ENCODE measurements at places on chromosomes 16 and 17.

DNA sequence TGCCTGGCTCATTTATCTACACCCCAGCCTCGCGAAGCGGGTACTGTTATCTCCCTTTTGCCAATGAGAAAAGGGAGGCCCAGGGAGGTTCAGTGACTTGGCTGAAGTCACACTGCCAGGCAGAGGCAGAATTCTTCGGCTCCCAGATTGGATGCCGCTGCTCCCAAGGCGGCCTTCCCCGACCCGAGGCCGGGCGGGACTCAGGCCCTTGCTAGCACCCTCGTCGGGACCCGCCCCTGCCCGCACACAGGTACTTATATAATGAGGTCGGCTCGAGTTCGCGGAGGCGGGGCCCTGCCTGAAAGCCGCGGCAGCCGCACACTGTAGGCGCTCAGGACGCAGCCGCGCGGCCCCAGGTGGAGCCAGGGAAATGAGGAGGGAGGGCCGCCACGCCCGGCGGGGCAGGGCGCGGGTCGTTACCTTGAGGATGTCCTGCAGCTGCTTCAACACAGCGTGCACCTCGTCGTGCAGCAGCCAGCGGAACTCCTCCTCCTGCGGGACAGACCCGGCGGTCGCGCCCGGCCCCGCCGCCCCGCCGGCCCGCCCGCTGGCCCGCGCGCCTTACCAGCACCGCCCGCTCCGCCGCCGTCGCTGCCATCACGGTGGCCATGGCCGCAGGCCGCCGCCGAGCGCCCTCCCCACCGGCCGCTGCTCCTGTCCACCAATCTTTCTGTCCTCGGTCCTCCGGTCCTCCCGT, at the start of gene ROGDI:
Gene ROGDI, minus strand, starts transcription at position 672 of the 697 bp plus-strand sequence. Its CDS starts 62 bp downstream, at position 610.
- peak; percentile 56 for DNase-seq

- no peak for DNase-seq
These were observed 2.8 kb downstream of the CEMP1 start for GRCh38 chr16:2528161-2529060.

DNA sequence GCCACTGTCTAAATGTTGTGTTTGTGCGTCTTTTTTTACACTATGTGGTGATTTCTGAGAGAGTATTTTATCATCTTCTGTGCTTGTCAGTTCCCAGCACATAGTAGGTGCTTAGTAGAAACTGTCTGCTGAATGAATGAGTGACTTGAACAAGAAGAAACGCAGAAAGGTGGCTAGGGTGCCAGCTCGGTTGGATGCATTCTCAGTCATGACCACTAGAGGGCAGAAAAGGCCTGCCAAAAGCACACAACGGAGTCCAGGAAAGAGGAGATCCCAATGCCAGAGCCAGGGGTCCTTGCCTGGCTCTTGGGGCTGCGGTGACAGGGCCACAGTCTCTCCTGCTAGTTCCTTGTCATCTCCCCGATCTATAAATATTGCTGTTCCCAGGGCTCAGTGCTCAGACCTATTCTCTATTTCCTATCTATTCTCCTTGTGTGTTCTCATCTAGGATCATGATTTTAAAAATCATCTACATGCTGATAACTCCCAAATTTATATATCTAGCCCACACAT, 57.3 kb upstream of the CCL1 start:
- peak; percentile 39 for DNase-seq

DNA sequence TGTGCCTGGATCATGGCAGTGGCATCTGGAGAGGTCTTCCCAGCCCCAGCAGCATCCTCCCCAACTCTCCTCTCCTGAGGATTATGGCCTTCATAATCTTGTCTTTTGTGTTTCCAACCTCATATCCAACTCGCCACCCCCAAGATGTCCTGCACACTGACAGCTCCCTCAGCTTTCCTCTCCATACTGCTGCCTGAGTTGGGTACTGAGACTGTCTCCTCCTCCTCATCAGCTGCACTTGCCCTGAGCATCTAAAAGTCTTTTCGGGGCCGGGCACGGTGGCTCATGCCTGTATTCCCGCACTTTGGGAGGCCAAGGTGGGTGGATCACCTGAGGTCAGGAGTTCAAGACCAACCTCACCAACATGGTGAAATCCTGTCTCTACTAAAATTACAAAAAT, 2.0 kb downstream of the CD300LB start:
- no peak for DNase-seq

GRCh38 chr16:15572329-15573001, 70.5 kb downstream of the MARF1 start:
- no peak for DNase-seq

DNA sequence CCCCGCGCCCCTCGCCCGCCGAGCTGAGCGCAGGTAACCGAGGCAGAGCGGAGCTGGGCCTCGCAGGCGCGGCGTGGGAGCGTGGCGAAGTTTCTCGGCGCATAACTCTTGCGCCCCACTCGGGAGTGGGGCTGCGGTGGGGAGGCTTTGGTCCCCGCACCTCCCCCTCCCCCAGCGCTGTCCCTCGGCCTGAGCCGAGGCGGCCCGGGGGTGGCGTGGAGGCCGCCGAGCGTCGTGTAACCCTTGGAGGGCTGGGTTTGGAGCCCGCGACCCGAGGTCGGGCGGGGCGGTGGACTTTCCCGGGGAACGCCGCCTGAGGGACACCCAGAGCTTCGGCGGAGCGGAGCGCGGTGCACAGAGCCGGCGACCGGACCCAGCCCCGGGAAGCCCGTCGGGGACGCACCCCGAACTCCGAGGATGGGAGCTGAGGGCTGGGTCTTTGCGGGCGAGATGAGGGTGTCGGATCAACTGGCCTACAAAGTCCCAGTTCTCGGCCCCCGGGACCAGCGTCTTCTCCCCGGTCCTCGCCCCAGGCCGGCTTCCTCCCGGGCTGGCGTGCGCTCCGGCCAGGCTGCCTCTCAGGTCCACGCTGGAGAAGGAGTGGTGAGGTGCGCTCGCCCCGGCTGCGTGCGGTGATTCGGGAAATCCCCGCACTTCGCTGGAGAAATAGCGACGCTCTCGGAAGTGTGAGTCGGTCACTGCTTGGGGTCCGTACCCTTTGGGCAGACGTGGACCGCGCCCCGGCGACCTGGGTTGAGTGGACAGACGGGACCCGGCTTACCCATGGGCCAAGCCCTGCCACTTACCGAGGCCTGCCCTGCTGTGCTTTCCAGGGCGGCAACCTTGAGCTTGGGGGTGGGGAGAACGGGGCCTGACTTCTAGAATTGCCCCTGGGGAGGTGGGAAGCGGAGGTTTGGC, 168.4 kb downstream of the RAB11FIP4 start:
- DNase-seq, result no peak

- DNase-seq, result no peak
These were observed 34.8 kb upstream of the PEMT start for GRCh38 chr17:17626151-17626805.

GRCh38 chr16:83113811-83114210, 487.0 kb downstream of the CDH13 start:
- DNase-seq, result no peak

- DNase-seq, result no peak
These were observed 6.7 kb downstream of the GIT1 start for GRCh38 chr17:29582772-29583171.

DNA sequence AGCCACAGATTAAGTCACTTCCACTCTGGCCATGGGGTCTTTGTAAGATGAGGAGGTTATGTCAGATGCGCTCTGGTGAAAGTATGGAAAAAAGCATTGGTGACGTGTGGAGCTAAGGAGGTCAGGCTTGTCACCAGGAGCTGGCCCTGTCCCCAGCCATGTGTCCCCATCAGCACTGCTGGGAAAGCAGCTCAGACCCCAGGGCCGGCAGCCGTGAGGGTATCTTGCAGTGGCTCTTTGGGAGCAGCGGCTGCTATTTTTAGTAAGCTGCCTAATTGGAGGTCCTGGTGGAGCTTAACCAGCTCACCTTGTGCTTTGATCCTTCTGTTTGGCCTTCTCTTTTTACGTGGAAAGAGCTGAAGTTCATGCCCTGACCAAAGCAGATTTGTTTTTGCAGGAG, 60.9 kb downstream of the MPRIP start:
- DNase-seq, result no peak

GRCh38 chr16:57477531-57478202, 8.6 kb downstream of the DOK4 start:
- no peak for DNase-seq

- DNase-seq, result no peak
These were observed 574 bp downstream of the MPP3 start for GRCh38 chr17:43832168-43832975.

GRCh38 chr17:48351911-48352332, 78.1 kb downstream of the SKAP1 start:
- DNase-seq, result no peak

GRCh38 chr16:84608282-84608681, 9.6 kb downstream of the COTL1 start:
- DNase-seq, result no peak

DNA sequence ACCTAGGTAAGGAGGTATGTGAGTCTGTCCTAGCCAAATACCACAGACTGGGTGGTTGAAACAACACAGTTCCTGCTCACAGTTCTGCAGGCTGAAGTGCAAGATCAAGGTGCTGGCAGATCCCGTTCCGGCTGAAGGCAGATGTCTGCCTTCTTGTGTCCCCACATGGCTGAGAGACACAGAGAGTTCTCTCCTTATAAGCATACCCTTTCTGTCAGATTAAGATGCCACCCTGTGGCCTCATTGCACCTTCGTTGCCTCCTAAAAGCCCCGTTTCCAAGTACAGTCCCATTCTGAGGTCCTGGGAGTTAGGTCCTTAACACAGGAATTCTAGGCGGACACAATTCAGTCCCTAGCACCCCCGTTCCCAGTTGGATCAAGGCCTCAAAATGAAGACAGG, 9.1 kb upstream of the TMEM11 start:
- DNase-seq, result no peak

DNA sequence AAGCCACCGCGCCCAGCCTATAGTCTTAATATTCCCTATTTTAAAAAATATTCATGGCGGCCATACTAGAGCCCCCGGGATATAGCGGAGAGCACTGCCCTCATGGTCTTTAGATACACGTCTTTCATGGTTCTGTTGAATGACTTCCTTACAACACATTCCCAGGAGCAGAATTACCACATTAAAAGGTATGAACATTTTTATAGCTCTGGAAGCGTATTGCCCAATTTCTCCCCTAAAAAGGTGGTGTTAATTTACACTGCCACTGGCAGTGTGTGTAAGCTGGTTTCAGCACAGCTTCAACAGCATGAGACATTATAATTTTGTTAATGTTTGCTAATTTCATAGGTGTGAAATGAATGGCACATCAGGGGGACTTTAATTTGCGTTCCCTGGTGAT, 19.0 kb downstream of the C17orf100 start:
- DNase-seq, result no peak

GRCh38 chr17:69142175-69142802, 594 bp upstream of the ABCA6 start:
- DNase-seq, result no peak

DNA sequence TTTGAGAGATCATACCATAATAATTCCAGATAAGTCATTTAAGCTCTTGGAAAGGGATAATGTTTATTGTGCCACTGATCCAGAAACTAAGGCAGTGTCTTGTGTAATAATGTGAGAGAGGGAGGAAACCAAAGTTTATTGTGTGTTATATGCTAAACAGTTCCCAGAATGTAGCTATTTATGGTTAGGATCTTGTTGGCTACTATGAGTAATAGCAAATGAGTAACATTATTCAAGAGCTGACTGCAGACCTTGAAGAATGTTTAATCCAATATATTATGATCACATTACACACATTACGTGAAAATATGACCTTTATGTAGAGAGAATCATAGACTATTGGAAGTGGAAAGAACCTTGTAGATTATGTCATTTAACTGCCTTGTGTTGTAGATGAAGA, 139.5 kb downstream of the BCAS3 start:
- DNase-seq, result no peak

- DNase-seq, result no peak
These were observed 22.1 kb downstream of the NME2 start for GRCh38 chr17:51188271-51188833.

GRCh38 chr16:67661886-67662652, 1.3 kb downstream of the PARD6A start:
- DNase-seq, result no peak

DNA sequence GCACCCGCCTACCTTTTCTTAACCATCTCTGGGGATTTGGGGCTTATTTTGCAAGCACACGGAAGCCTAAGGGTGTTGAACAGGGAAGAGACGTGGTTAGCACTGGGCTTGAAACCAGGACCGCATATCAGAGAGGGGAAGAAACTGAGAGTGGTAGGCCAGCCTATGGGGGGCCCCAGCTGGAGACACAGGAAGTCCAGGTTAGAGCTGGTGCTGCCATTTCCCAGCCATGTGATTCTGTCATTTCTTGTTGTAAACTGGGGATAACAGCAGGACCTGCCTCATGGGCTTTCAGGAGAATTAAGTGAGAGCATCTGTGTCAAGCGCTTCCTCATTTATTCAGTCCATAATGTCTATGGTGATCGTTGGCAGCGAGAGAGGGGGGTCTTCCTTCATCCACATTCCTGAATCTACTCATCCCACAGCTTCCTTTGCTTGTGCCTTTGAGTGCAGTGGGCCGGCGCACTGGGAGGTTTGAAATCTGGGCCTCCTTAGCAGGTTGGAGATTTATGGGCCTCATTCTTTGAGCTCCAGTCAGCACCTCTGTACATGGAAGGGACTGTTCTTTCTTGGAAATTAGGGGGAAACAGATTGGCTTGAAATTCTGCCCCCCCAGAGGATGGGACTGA, 20.1 kb downstream of the NKD1 start:
- no peak for DNase-seq

GRCh38 chr17:17506181-17506741, 10.1 kb upstream of the RASD1 start:
- no peak for DNase-seq

DNA sequence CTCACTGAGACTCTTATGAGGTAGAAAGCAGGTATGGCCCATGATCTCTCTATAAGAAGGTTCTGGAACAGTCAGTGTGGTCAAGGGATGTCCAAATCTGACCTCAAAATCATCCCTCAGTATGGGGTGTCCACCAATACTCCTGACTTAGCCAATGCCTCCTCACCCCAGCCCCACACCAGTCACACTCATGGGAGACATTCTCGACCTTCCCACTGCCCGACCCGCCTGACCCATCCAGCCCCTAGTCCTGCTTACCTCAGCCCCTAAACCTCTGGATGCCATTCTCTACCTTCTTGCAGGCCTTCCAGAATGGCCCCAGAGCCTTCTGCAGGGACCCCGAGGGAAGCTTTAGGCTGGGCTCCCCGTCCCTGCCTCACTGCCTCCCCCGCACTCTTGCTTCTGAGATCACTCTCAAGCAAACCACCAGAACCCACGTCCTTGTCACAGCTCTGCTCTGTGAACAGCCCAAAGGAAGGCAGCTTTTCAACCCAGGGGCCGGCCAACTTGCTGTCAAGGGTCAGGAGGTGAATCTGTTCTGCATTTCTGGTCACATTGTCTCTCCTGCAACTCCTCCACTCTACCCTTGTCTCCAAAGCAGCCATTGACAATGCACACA, 44.9 kb upstream of the RBFOX3 start:
- DNase-seq, result no peak

GRCh38 chr17:58341861-58342475, 10.0 kb downstream of the SUPT4H1 start:
- no peak for DNase-seq

GRCh38 chr17:10792151-10792550, 11.7 kb downstream of the TMEM238L start:
- no peak for DNase-seq

DNA sequence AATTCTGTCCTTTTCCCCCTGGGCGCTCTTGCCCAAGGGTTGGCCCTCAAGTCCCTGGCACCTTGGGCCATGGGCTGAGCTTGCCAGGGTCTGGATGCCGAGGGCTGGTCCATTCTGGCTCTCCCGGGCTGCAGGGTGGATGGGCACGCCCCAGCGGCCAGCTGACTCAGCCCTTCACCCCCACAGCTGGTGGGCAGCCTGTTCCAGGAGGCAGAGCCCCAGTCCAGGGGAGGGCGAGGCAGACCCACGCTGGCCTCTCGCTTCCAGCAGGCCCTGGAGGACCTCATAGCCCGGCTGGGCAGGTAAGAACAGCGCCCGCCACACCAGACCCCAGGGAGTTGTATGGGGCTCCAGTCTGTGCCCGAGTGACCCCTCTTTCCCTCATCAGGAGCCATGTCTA, 15.0 kb downstream of the MYO15B start:
- DNase-seq, result no peak

All from stimulated activated CD8-positive, alpha-beta memory T cell treated with anti-CD3 and anti-CD28 coated beads, Interleukin-2, amount 100 ng/mL, for 1 hour (primary cell).